ENCODE measurements at places on chromosomes 4 and X.

GRCh38 chr4:10619220-10619619 is 65.3 kb downstream of the CLNK start:
- DNase-seq: no peak

DNA sequence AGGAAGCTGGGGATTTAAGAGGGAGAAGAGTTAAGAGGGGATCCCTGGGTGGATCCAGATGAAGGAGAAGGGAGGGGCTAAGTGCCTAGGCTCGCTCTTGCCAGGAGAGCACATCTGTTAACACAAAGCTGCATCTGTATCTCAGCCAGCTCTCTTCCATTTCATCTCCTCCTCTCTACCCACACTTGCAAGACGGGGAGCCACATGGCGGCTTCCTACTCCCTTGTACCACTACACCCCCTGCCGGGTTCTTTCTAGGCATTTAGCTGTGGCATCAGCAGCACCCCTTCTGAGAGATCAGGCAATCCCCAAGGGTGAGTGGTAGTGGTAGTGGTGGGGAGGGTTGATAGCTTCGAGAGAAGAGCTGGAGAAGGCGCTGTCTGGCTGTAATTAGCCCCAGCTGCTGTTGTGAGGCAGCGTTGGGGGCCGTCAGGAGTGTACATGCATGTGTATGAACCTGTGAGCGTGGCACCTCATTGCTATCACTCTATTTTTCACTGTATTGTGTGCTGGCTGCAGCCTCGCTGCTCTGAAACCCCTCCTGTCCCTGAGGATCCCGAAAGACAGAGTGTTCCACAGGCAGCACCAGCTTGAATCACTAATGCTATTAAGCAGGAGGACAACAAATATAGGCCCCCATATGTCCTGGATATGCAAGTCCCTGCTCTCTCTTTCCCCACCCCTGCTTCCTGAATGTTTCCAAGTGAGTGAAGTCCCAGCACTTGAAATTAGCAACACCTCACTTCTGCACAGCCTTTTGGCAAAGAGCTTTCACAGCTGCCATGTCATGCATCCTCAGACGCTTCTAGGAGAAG is 73.7 kb downstream of the RTL9 start:
- DNase-seq: no peak

GRCh38 chr4:128861856-128862518 is 52.5 kb downstream of the JADE1 start:
- DNase-seq: no peak

DNA sequence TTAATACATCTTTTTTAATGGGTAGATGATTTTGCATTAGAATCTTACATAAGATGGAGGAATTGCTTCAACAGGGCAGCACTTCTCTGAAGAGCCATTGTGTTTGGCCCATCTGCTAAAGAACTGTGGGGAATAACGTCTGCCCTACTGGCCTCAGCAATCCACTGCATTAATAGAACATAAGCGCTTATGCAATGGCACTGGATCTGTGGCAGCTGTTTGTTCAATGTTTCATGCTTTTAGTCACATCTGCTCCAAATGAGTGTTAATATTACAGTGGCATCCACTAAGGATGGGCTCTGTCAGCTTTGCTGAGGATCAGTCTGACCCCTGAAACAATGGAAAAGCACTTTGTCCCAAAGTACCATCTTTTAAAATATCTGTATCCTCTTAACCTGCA is 279.0 kb upstream of the GK2 start:
- DNase-seq: no peak

DNA sequence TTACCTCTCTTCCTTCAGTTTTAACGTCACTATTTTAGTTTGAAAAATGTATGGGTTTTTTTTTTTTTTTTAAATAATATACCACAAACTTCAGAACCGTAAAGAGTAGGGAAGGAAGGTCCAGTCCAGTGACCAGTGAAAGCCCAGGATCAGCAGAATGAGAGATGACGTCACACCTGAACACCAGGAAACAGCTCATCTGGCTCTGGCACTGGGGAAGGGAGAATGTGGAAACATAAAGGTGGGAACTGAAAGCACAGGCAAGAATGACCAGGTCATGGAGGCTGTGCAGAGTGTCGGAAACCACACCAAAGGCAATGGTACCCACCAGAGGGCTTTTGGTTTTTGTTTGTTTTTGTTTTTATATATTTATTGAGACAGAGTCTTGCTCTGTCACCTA is 141.2 kb downstream of the DHX15 start:
- no peak for DNase-seq

GRCh38 chrX:46758163-46758955 is 559 bp downstream of the SLC9A7 start:
- peak; percentile 10 for DNase-seq

- DNase-seq: no peak
Observed at GRCh38 chr4:67055319-67055718, 490.0 kb downstream of the CENPC start.

DNA sequence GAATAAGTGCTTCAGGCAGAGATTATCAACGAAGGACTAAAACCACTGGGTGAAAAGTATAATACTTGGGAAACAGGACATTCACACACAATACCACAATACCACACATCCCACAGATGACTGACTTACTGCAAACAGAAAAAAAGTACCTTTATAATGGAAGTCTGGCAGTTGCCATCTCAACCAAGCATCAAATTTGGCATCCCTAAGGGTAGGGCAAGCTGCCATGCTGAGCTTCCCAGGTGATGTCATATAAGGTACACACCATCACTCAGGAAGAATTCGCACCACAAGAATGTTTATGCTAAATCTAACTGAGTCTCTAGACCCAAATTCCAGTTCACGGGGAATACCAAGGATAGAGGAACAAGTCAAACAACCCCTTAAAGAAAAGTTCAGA is 9.1 kb downstream of the QDPR start:
- no peak for DNase-seq

DNA sequence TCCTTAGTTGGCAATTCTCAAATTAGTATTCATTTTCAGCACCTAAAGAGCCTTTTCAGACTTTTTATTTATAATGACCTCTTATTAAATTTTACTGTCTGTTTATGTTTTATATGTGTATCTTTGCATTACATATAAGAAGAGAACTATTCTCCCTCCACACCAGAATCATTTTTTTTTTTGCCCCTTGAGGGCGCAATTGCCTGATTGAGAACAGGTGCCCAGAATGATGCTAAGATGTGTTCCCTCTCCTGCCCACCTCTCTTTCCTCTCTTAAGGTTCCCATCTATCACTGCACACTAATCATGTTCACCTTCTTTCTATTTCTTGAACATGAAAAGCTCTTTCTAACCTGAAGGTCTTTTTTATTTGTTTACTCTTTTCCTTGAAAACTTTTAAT is 44.2 kb upstream of the ADAM29 start:
- no peak for DNase-seq

DNA sequence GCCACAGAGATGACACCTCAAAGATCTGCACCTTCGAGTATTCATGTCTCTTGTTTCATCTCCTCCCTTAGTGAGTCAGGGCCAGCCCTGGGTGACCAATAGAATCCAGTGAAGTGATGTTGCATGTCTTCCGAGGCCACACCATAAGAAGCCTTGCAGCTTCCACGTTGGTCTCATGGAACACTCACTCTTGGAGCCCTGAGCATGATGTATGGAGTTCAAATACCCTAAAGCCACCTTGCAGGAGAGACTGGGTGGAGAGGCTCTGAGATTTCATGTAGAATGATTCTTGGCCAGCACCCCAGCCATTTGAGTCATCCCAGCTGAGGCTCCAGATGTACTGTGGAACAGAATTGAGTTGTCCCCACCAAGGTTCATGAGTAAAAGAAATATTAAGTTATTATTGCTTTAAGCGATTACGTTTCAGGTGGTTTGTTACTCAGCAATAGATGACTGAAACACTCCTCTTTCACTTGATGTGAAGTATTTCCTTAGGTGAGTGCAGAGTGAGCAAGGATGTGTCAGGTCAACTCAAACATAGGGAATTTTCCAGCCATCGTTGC is 5.0 kb upstream of the RP2 start:
- DNase-seq: no peak

DNA sequence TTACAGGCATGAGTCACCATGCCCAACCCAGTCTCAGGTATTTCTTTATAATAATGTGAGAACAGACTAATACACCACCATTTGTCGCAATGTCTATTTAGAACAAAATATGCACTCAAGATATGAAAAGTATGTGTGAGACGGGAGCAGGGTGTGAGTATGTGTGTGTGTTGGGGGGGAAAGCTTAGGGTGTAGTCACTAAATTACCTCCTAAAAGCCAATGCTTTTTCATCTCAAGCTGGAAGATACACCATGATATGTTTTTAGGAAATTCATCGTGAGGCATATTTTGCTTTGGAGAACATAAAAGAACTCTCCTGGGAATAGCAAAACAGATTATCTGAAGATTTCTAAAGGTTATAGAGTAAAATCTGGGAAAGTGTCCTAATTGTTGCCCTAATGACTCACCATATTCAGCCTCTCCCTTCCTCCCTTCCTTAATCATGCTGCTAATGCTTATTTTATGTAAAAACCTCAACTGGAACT is 262.7 kb downstream of the PDHA2 start:
- no peak for DNase-seq

GRCh38 chrX:47796433-47796906 is 40.2 kb upstream of the ZNF81 start:
- no peak for DNase-seq

GRCh38 chr4:108130955-108131354 is 37.8 kb downstream of the LEF1 start:
- DNase-seq: no peak

- DNase-seq: no peak
Observed at GRCh38 chr4:168942985-168943384, 67.1 kb downstream of the CBR4 start.

GRCh38 chrX:9765072-9765736 is 443 bp downstream of the GPR143 start:
- DNase-seq: no peak

Data from posterior cingulate gyrus (tissue), 11 donors.